ENCODE measurements at places on chromosomes 12 and 14. TPM values are rescaled to one million over a fixed set of nuclear protein-coding genes. Genes with fewer than 3 reads are reported as not detected.

OR6C4 gene
- not detected for total RNA-seq

E2F7 gene
- total RNA-seq: 19.8 TPM

CDH24 gene
- total RNA-seq: 20.2 TPM

SERPINA12 gene
- total RNA-seq: not detected

HOXC11 gene
- total RNA-seq: not detected

DTX1 gene
- total RNA-seq: 0.14 TPM

GRIP1 gene
- 1.2 TPM for total RNA-seq

PTPRR gene
- 0.46 TPM for total RNA-seq

TOMM20L gene
- total RNA-seq: not detected

HOXC12 gene
- total RNA-seq: not detected

TPPP2 gene
- not detected for total RNA-seq

VRTN gene
- not detected for total RNA-seq

DNA sequence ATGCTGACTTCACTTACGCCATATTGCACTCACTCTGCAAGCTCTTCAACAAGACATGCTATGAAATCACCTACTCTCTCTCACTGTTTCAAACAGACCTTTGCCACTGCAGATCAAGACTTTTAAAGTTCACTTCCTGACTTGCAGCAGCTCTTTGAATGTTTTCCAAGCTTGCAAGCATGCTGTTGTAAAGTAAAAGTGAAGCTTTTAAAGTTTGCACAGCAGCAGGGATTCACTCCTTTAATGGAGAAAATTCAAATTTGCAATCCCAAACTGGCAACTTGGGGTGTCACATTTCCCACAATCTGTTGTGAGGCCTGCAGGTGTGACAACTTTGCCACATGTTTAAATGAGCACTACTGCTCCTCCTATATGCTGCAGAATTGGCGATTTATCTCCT, 270.9 kb downstream of the ALX1 start:
- DNase-seq: no peak

DNA sequence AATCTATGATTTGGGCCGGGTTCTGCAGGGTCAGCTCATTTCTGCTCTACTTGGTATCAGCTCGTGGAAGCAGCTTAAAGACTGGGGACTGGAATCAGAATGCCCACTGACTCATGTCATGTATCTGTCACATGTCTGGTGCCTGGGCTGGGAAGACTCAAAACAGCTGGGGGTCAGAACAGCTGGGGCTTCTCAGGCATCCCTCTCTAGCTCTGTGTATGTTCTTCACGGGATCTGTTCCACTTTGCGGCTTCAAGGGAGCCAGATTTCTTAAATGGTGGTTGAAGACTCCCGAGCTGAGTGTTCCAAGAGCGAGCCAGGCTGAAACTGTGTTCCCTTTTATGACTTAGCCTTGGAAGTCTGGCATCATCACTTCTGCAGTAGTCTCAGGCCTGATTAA, 11.9 kb downstream of the AEBP2 start:
- DNase-seq: no peak

GRCh38 chr12:12872934-12873275, 18.5 kb upstream of the GPRC5A start:
- peak; percentile 43 for DNase-seq

DNA sequence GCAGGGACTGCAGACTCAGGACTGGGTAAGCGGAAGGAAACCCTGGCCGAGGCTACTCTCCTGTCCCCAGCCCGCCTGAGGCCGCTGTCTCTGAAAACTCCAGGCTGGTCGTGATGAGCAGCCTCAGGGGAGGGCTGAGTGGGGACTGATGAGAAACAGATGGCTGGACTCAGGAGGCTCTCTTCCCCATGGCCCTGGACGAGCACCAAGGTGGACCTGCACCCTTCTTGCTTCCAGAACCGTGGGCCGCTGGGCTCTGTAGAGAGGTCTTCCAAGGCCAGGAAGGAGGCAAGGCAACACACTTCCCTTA, 1.1 kb downstream of the TEX22 start:
- DNase-seq: no peak

DNA sequence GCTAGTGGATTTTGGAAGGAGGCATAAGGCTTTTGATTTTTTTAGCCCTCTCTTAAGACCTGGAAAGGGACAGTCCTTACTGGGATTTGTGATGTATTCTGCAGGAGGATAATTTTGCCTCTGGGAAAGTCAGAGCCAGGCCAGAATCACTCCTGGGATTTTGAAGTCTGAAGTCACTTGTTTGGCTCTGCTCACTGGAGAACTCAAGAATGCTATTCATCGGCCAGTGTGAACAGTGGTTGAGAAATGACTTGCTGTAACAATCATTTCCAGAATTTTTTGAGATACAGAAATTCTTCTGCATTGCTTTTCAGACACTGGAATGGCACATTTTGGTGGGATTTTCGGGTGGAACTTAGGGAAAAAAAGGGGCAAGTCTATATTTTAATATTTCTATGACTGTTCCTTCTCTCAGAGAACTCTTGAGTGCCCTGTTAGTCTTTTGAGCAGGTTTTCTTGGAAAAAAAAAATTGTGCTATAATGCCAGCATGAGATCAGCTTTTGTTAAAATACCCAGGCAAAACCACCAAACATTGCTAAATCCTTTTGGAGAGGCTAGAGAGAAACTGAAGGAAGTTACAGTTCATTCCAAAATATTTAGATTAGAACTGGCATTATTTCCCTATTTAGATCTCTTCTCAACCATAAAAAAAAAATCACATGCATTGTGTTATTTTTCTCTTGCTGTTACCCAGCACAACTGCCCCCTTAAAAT, 26.1 kb upstream of the BHLHE41 start:
- no peak for DNase-seq

- no peak for DNase-seq
These were observed 40.5 kb downstream of the ATP6V1D start for GRCh38 chr14:67319142-67319541.

DNA sequence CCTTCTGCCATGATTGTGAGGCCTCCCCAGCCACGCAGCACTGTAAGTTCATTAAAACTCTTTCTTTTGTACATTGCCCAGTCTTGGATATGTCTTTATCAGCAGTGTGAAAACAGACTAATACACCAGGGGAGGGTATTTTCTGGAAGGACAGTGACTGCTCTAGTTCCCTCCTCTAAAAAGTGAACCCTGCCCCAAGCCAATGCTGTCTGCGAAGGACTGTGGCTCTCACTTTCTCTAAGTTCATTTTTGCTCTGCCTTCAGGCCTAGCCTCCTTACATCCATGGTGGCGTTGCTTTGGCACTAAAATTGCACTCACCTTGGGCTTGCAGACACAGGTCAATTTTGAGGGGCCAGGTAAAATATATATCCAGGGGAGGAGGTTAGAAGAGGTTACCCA, 323.0 kb downstream of the VRK1 start:
- no peak for DNase-seq

- no peak for DNase-seq
These were observed 2.1 kb upstream of the NCOR2 start for GRCh38 chr12:124569375-124570148.

GRCh38 chr12:65613692-65614091, 210.6 kb upstream of the HMGA2 start:
- DNase-seq: no peak

DNA sequence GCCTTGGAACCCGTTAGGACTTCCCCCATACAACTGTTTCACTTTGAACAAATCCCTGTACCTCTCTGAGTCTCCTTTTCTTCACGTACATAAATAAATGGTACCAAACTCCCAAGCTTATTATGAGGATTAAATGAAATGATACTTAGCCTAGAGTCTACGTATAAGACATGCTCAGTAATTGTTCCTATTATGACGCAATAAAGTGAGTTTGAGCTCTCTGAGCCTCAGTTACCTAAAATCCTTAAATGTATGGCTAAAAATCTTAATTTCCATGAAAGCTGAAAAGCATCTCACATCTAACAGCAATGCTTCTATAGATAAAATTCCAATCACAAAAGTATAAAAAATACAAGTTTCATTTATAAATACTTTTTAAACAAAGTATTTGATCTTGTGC, 117.9 kb upstream of the TMEM233 start:
- no peak for DNase-seq

- DNase-seq: no peak
These were observed 70.2 kb upstream of the EGLN3 start for GRCh38 chr14:34021096-34021495.

DNA sequence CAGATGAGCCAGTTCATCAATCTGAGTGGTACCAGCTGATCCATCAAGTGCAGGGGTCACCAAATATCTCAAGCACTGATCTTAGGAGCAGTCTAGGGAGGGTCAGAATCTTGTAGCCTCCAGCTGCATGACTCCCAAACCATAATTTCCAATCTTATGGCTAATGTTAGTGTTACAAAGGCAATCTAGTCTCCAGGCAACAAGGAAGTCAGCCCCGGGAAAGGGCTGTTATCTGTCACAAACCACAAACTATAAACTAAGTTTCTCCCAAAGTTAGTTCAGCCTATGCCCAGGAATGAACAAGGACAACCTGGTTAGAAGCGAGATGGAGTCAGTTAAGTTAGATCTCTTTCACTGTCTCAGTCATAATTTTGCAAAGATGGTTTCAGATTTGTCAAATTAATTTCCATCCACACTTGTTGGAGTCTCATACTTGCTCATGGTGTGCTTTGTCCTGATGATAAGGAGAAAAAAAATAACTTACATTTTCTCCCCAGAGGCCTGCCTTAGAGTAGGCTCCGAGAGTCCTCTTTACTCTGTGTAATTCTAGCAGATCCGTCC, 3.9 kb upstream of the ABHD4 start:
- no peak for DNase-seq

DNA sequence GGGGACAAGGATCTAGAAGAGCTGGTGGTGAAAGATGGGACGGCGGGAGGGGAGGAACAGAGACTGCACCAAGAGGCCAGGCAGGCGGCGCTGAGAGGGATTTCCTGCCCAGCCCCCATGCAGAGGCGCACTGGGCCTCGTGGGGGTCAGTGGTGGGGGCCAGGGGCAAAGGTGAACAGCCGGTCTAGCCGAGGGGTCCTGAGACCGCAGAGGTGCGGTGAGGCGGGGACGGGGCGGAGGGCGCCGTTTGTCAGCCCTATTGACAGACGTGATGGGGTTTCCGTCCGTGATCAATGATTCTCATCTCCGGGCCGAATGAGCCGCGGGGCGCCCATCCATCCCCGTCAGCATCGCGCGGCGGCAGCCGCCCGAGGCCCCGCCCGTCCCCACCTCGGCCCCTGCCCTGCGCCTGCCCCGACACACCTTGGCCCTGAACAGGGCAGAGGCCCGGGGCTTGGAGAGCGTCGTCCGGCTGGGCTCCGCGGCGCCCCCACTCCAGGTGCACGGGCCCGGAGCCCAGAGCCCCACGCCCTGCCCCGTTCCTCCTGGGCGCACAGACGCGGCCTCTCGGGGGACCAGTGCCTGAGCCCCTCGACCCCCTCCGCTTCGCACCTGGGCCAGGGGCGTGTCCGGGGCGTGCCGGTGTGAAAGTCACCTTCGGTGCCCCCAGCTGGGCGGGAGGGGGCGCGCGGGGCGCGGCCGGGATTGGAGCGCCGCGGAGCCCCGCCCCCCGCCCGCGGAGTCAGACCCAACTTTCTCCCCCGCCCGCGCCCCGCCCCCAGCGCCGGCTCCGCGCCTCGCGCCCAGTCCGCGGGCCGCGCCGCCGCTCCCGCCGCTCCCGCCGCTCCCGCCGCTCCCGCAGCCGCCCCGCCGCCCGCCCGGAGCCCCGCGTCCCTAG, at the start of gene NXPH4:
TSS of gene NXPH4 (plus strand) at position 781 of the 898 bp plus-strand sequence. CDS start 176 bp downstream, outside the sequence.
- DNase-seq: no peak

DNA sequence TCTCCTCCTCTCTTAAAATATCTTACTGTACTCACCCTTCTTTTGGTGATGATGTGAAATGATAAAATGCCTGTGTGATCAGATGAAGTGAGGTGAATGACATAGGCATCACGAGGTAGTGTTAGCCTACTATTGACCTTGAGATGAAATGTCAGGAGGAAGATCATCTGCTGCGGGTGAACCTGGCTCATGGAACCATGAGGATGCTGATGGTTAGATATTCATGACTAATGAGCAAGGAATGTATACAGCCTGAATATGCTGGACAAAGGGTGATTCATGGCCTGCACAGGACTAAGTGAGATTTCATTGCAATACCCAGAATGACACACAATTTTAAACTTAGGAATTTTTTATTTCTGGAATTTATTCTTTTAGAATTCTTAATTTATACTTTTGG, 89.6 kb downstream of the DAAM1 start:
- DNase-seq: peak; percentile 87

DNA sequence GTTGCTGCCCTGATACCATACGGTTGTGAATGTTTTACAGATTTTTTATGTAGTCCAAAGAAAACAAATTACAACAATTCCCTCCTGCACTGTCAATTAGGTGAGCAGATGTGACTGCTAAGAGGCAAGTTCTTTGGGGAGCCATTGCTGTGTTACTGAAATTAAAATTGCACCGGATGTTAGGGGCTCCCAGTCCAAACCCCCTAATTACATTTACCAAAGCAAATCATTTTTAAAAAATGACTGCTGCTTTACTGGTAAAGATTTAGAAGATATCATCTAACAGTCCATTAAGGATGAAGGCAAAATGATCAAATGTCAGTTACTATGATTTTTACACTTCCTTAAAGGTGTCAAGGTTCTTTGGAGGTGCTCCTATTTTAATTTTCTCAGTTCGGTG, 70.1 kb upstream of the CSRP2 start:
- DNase-seq: no peak

- DNase-seq: no peak
These were observed 16.4 kb downstream of the ANO6 start for GRCh38 chr12:45232146-45232755.

DNA sequence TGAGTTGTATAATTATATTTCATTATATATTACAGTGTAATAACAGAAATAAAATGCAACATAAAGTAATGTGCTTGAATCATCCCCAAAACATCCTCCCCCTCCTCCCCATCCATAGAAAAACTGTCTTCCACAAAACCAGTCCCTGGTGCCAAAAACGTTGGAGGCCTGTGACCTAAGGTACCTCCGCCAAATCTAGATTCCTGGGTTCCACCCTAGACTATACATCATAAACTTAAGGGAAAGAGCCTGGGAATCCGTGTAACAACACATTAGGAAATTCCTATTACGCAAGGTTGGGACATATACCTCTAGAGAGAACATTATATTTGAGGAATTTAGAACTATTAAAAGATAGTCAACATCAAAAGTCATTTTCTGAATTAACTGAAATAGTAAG, 38.0 kb downstream of the SPPL3 start:
- DNase-seq: no peak
